ENCODE measurements at places on chromosomes 2 and 18. TPM values are rescaled to one million over a fixed set of nuclear protein-coding genes. Genes with fewer than 3 reads are reported as not detected.
A peak's percentile ranks its signal among the peaks of the same experiment; 100 is the strongest.

- DNase-seq: no peak
These were observed 1.0 kb upstream of the FAM178B start for GRCh38 chr2:96987301-96987909.

DNA sequence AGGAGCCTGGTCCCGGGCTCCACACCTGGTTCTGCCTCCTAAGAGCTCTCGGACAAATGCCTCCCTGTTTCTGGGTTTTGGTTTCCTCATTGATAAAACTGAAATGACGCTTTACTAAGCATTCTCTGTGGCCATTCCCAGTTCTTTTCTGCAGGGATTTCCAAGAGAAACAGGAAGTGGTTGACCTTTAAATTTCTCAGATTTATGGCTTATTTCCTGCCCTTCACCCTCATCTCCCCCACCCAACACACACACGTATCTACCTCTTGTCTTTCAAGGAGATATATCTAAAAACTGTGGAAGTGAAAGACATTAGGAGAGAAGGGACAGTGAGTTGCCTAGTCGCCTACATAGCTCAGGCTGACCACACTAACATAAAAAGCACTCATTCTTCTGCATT is 53.0 kb downstream of the PIEZO2 start:
- DNase-seq: no peak

DNA sequence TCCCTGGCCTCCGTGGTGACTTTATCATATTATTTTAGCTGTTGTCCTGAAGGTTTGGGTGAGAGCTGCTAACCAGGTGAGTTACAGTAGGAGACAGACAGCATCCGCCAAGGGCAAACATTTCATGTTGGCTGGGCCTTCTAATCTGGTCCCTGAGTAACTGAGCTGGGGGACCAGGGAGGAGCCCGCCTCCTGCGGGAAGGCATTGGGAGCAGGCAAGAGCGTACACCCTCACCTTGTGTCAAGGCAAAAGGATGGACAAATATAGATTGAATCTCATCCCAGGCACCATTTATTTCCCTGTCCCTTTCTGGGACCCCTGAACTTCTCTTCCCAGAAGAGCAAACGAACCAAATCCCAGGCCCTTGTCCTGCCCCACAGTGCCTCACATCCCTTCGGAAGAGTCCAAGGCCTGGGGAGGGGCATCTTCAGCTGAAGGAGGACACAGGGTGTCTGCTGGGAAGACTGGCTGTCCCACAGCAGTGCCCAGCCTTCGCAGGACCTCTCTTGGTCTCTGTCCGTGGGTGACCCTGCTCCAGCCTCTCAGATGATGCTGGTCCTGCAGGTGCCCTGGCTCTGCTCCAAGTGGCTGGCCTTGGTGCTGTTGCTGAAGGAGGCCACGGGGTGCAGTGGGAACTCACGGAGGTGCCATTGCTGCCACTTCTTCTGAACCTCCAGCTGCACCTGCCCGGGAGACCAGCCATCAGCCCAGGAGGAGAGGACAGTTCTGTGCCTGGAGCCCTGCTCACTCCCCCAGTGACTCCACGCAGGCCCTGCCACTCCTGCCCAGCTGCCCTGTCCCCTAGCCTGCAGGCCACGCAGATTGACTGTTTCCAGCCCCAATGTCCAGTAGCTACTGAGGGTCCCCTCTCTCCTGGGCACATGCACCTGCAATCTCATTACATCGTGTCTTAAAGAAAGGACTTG is 8.2 kb downstream of the TMEM37 start:
- DNase-seq: peak; percentile 76

DNA sequence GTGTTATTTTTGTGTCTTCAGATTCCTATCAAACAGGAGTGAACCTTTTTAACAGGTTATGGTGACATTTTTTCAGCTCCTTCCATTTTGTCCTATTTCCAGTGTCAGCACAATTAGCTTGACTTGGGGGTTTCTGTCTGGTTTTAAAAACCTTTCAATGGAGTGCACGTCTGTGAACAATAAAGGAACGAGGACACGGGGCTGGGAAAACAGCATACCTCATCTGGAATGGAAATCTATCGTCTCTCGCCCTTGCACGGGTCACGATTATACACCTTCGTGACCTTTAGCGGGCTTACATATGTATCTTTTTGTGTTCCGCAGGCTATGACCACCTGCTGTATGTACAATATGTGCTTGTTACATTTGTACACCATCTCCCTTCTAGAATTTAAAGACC is 2.3 kb upstream of the ZNF532 start:
- no peak for DNase-seq

GRCh38 chr2:19360966-19361321 is 2.5 kb upstream of the OSR1 start:
- DNase-seq: no peak

DNA sequence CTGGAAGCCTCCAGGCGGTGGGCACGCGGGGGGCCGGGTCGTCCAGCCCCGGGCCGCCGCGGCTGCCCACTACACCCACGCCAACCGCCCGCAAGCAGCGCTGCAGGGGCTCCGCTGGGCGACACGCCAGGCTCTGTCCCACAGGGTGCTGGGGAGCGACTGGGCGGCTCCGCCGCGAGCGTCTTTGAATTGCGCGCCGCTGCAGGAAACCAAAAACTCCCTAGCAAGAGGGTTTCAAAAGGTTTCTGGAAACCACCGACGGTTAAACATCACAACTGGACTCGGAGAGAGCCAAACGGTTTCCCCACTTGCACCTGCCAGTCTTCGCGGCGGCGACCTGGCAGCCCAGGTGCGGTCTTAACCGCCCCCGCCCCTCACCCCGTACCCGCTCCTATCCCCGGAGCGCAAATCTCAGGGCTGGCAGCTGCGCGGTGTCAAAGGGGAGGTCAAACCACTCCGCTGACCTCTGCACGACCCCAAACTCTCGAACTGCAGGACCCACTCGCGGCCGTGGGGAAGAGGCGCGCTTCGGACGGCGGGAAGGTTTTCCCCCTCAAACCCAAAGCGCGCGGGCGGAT is 1.0 kb downstream of the CXCR4 start:
- DNase-seq: no peak

GRCh38 chr2:64350996-64351395 is 103.0 kb upstream of the LGALSL start:
- no peak for DNase-seq

DNA sequence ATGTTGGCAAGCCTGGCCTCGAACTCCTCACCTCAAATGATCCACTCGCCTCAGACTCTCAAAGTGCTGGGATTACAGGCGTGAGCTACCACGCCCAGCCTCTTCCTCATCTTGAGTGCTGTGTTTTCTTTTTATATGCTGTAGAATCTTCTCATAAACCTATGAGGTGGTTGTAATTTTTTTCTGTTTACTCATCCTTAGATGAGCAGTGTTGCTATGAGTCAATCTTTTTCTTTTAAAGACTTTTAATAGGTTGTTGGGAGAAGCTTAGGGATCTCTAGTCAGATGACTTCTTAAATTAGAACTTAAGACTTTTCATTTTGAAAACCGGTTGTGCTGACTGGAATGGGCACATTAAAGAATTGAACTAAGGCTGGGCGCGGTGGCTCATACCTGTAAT is 8.7 kb upstream of the AAK1 start:
- no peak for DNase-seq

GRCh38 chr18:44080054-44080453 is 600.6 kb upstream of the SETBP1 start:
- DNase-seq: no peak

GRCh38 chr2:227822416-227823003 is 8.9 kb downstream of the CCL20 start:
- no peak for DNase-seq

DNA sequence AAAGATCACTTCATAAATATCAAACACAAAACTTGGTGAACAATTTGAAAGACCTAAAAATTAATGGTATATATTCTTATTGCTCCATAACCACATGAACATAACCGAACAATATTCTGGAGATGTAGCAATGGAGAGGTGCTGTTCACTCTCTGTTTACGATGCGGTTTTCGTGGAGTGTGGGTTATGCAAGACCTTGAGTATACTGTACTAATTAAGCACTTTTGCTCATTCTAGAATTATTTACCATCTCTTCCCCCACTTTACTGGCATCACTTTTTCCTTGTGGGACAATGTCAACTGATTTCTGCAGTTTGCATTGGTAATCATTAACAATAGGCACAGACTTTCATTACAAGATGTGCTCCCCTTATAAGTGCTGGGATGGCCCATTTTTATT is 97.6 kb downstream of the RAPH1 start:
- no peak for DNase-seq

DNA sequence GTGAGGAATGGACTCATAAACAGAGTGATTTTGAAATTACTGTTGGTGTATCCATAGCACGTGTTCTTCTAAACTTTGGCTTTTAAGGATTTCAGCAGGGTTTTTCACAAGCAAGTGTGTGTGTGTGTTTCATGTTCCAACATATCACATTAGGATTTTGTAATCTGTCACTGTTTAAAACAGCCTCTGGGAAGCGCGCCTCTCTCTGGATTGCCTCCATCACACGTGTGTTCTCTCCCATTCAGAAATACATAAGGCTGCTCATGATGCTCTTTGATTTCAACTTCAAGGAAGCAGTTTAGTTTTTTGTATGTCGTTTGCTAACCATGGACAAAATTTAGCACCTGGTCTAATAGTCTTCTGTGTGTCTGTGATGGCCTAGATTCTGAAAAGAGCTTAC is 370.4 kb downstream of the MTX2 start:
- DNase-seq: no peak

- DNase-seq: peak; percentile 11
These were observed 137.9 kb downstream of the MGAT5 start for GRCh38 chr2:134391751-134392160.

MFSD2B gene
- total RNA-seq: not detected

GALNT13 gene
- 0.33 TPM for total RNA-seq

CNRIP1 gene
- total RNA-seq: 5.7 TPM

All from body of pancreas (tissue), 4 donors.